ENCODE measurements at places on chromosomes 2 and 18.

- DNase-seq: no peak
Observed at GRCh38 chr2:4077017-4077416, 373.6 kb downstream of the DCDC2C start.

DNA sequence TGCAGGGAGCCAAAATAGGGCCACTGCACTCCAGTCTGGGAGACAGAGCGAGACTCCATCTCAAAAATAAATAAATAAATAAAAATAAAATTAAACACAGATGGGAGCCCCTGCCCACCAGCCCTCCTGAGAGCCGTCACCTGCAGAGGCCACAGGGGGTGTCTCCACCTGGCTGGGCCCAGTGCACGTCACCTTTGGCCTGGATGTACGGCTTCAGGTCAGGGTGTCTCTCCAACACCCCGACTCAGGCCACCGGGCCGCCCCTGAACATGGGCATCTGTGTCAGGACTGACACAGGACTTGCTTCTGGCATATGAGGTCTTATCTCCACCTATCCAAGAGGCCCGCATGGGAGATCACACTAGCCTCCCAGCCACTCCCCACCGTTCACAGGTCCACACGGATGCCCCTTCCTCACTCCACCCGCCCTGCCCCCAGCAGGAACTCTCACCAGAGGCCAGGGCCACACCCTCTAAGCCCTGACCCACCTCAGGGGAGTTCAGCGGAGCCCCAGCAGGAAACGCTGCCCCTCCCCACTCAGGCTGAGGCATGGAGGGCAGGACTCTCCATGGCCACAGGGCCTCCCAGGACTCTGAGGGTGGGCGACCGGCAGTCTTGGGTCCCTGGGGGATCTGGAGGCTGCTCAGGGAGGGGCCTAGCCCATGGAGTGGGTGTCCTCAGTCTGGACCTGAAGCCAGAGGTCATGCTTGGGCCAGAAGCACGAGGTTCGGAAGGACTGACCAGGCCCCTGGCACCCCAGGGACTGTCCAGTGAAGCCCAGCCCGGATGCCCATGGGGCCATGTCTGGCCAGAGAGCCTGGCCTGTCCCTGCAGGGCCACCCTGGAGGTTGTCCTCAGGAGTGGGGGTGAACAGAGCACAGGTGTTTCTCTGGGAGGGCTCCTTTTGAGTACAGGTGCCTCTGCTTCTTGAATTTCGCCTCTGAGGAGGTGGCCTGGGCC lies 1.6 kb upstream of the CROCC2 start:
- DNase-seq: no peak

DNA sequence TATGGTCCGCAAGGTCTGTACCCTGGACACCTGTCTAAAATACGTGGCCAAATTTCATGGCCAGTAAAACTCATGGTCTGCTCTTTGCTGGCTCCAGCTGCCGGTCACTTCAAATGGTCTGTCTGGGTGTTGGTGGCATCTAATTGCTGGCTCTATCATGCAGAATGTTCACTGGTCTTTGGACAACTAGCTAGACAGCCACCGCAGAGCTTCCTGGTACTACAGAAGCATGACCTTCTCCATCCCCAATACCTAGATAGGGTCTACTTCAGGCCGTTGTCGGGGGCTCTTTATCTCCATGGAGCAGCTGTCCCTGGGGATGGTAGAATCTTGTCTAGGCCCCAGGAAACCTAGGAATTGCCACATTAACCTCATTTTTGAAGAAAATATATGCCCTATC lies 88.4 kb upstream of the RMDN2 start:
- no peak for DNase-seq

- no peak for DNase-seq
Observed at GRCh38 chr2:118721817-118722551, 125.5 kb downstream of the EN1 start.

DNA sequence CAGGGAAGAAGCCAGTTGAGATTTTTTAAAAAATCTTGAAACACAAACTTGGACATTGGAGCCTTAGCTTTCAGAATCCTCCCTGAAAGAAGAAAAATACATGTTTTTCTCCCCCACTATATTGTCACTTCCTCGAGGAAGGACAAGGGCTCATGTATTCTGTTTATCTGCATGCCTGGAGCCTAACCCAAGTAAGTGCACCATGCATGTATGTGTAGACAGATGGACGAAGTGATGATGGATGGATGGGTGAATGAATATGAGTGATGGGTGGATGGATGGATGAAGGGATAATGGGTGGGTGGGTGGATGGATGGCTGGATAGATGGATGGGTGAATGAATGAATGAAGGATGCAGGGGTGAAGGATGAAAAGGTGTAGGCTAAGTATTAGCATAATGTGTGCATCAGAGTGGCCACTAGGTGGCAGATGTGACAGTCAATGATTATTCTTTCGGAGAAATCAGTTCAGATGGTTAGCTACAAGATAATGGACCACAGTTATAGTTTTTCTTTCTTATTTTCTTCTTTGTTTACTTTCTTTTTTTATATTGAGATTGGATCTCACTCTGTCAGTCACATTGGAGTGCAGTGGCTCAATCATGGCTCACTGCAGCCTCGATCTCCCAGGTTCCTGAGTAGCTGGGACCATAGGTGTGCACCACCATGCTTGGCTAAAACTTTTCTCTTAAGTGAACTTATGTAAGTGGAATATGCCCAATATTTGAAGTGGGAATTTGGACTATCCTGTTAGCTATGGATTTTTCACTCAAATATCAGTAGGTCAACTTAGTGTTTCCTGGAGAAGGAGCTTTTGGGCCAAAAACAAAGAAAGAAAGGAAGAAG lies 18.5 kb upstream of the CCDC93 start:
- DNase-seq: peak; percentile 46

DNA sequence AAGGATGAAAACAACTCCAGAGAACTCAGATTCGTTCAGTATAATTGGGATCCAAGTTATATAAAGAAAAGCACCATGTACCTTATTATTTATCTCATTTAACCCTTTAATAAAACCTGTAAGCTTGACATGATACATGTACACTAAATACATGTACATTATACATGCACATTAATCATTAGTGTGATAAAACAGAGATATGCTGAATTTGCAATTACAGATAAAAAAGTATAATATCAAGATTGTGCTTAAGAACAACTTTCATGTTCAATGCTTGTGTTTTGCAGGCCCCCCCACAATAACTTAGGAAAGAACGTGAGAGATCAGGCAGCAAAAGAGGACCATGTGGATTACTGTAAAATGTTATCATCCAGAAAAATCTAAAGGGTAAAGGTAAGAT lies 385.4 kb upstream of the GYPC start:
- no peak for DNase-seq

DNA sequence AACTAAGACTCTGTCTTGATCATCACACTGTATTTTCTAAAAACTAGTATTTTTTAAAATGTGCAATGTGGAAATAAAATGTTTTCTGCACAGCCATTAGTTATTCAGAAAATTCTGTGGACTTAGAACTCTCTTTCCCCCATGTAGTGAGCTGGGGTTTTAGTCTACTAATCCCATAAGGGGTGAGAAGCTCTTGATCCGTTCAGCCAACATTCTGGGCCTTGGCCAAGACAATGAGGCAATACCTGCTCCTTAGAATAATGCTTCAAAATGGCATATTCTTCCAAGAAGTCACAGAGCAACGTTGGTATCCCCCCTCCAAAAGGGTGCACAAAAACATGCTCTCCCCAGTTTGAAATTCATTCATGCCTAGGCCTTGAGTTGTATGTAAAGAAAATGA lies 4.0 kb downstream of the REEP1 start:
- DNase-seq: no peak

- no peak for DNase-seq
Observed at GRCh38 chr2:207869784-207870778, 100.4 kb upstream of the FZD5 start.

- DNase-seq: no peak
Observed at GRCh38 chr2:198252472-198252871, 448.1 kb downstream of the PLCL1 start.

GRCh38 chr18:54020156-54020745 lies 204.2 kb downstream of the MBD2 start:
- DNase-seq: no peak

DNA sequence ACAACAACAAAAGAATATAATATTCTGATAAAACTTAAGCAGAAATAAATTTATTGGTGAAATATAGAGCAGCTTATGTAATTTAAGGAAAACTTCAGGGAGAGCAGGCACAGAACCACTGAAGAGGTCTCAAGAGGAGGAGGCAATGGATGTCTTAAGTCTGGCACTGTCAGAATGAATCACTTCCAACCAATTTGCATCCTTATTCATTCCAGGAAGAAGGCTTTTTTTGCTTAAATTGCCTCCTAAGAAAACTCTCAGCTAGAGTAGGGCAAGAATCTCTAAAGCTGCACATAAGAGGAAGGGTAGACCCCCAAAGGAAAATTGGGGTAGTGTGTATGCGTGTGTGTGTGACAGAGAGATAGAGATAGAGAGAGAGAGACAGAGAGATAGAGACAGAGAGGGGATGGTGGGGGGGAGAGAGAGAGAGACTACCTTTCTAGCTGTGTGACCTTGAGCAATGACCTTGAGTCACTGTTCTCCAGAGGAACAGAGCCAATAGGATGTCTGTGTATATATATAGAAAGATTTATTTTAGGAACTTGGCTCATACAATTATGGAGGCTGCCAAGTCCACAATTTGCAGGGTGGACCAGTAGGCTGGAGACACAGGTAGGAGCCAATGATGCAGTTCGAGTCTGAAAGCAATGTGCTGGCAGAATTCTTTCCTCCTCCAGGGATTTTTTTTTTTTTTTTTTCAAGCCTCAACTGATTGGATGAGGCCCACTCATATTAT lies 96.4 kb upstream of the LINC00305 start:
- DNase-seq: no peak

DNA sequence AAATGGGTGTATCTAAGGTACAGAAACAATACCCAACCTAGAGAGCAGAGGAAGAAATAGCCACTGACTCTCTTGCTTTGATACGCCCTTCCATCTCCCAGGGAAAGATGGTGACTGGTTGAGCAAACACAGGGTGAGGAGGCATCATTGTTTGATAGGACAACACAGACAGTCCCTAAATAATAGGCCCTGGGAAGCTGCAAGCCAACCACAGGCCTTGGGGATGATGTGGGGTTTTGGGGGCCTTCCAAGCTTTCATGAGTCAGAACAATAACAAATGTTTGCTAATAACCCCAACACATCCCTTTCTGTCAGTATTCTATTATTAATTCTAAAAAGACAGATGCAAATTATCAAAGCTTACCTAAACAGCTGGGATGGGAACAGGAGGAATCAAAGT lies 9.8 kb downstream of the LGALSL start:
- DNase-seq: no peak

GRCh38 chr18:79517341-79517740 lies 121.6 kb downstream of the NFATC1 start:
- peak; percentile 44 for DNase-seq

GRCh38 chr2:124039762-124040291 lies 14.7 kb downstream of the CNTNAP5 start:
- no peak for DNase-seq

GRCh38 chr2:156325688-156326525 lies 6.6 kb downstream of the NR4A2 start:
- DNase-seq: no peak

DNA sequence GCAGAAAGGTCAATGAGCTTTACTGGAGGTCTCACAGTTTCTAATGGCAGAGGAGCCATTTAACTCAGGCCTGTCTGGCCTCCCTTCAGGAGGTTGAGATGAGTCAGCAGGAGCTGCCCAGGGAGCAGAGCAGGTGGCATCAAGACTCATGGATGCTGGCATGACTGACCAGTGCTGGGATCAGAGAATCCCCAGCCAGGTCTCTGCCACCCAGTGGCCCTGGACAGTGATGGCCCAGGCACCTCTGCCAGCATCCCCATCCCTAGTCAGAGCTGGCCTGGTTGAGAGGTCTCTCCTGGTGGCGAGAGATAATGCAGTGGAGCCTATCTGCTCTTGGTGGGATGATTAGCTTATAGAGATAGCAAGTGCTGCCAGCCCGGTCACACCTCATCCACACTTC lies 43.1 kb downstream of the GYPC start:
- no peak for DNase-seq
